ENCODE measurements at places on chromosomes 1 and 21.

- DNase-seq, result no peak
Measured at GRCh38 chr1:41811051-41811795, 107.5 kb downstream of the HIVEP3 start.

- peak; percentile 13 for DNase-seq
Measured at GRCh38 chr1:198605406-198605805, 33.4 kb upstream of the PTPRC start.

DNA sequence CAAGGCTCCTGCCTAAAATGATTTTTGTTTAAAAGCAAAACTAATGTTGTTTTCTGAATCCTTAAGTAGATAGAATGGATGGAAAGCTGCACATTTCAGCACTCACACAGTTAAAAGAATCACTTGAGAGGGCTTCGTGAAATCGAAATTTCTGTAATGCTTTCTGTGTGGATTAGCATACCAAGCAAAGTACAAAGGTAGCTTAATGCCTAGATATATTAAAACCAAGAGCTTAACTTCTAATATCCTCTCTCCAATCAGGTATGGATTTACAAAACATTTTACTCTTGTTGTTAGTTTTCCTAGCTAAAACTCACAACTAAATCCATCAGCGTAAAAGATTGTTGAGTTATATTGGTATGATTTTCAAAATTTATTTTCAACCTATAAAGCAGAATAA lies 378.8 kb upstream of the PRMT6 start:
- DNase-seq, result no peak

- DNase-seq, result no peak
Measured at GRCh38 chr1:2953688-2954285, 67.5 kb upstream of the ACTRT2 start.

- no peak for DNase-seq
Measured at GRCh38 chr1:44777969-44778635, 2.8 kb downstream of the RPS8 start.

- no peak for DNase-seq
Measured at GRCh38 chr1:54390655-54391054, 15.5 kb downstream of the SSBP3 start.

DNA sequence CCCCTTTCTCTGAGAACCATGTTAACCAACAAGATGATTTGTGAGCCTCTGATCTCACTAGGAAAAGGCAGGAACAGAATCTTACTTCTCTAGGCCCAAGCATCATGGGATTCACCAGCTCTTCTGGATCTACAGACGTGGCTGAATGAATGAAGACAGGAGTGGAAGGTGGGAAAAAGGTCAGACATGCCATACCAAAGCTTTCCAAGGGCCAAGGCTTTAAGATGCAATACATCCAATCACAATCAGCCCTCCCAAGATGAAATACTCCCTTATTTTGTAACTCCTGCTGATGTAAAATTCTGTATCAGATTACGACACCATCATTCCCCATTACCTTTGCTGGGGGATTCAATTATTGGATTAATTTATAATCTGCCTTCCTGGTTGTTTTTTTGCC lies 80.9 kb downstream of the SSBP3 start:
- no peak for DNase-seq

DNA sequence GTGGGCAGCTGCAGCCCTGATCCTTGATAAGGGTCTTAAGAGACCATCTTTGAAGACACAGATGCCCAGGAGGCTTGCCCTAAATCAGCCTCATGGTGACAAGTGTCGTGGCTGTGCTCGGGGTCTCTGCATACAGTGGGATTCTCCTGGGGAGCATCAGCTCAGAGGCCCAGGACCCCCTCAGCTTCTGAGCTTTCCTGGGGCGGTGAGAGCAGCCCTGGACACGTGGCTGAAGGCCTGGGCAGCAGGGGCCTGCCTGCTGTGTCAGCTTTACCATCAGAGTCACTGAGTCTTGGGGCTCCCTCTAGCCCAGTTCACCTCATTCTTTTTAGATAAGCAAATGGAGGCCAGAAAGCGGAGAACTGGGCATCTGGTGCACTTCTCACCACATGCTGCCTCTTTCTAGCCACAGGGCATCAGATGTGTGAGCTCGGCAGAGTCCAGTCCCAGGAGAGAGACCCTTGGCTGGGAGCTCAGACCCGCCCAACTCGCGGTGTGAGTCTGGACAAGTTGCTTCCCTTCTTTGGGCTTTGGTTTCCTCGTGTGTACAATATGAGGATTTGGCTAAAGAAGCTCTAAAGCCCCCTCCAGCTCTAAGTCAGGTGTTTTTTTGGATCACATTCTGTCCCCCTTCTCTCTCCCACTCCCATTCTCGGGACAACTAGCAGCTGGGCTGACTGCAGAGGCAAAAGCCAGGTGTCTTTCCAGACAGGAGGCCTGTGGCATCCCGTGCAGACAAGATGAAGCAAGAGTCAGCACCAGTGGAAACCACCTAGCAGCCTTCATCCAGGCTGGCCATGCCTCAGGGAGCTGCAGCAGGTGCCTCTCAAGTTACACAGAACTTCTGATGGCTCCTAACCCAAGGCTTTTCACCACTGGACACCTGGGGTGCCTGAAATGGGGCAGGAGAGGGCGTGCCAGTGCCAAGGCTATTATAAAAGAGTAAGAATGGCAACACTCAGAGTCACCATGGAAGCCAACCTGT lies 119.1 kb downstream of the KCNN3 start:
- DNase-seq, result no peak

DNA sequence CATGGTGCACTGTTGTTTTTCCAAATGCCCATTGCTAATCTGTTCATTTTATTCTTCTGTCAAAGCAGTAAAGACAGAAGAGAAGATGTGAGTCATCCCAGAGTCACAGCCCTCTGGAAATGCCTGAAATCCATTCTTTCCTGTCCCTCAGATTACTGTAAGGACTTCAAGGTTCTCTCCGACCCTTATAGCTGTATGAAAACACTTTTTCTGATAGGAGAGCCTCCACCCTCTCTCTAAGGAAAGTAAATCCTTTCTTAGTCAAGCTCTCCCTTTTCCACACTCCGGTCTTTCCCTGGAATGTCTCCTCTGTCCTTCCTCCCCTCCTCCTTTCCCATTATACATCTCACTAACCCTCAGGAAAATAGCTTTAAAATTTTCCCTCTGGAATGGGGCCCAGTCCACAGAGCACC lies 3.5 kb upstream of the PRDX6 start:
- DNase-seq, result no peak

DNA sequence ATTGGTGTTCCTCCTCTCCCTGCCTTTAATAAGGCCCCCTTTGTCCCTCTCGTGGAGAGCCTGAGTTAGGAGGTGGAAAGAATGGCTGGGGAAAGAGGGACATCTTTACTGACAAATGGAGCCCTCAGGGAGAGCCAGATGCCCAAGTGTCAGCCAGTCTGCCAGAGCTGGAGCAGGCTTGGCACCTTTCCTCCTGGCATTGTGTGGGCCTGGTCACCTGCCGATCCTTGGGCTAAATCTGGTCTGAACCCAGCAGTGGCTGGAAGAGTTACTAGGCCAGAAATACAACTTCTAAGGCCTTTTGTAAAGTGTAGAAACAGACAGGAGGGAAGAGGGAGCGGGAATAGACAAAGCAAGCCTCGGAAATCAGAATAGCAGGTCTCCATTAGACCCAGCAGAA lies 24.9 kb downstream of the VANGL1 start:
- DNase-seq, result no peak

Measured in WTC11 (cell line).